ENCODE measurements at places on chromosomes 1 and 21.

DNA sequence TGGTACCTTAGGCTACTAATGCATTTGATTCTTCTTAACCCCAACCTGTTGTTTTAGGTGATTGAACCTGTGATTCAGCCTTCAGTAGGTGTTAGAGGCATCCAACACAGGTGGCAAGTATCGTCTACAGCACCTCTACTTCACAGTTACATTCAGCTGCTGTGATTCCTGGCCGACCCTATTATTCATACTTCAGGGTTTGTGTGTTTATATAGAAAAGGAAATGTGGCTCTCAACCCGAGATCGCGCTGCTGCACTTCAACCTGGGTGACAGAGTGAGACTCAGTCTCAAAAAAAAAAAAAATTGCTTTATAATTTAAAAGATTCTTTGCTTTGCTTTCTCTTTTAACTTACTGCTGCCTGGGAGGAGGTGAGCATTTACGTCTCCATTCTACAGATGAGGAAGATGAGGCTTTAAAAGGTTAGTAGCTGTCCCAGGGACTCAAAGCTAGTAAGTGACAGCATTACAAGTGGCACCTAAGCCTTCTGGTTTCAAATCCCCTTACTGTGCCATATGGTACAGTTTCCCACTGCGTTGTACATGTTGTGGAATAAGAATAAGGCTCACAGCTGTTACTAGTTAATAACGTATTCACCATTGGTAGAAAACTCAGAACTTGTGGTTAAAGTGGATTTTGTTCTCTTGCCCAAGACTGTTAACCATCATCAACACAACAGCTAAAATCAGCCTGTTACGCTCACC lies 9.9 kb upstream of the GPR25 start:
- no peak for DNase-seq

DNA sequence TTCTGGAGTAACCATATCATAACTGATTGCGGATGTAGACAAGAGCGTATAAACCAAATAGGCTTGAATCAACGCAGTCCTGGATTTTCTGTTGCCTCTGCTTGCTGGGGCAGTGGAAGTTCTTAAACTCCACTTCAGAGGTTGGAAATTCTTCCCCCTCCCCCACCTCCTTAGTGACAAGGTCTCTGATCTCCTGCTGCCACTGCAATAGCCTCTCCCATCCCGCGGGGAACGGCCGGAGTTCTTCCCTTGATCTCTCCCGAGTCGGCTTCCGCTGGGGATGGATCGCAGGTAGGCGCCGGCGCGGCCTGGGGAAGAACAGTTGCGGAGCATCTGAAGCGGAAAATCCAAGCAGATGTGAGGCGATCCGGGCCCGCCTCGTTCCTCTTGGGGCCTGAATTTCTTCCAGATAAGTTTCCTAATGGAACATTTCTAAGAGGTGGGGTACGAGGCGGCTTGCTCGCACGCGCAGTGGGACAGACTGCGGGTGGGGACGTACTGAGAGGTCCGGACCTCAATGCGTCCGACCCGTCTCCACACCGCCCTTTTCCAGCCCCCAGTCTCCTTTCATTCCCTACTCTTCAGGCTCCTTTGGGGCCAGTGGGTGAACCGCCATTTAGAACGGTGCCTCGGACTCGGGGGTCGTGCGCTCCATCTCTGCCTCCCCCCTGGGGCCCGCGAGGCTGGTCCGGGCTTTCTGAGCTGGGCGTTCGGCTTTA lies 3.1 kb upstream of the SIM2 start:
- no peak for DNase-seq

- no peak for DNase-seq
Observed at GRCh38 chr1:205451202-205451601, 4.6 kb downstream of the BLACAT1 start.

- DNase-seq, result peak; percentile 11
Observed at GRCh38 chr1:11320153-11320936, 47.3 kb downstream of the UBIAD1 start.

DNA sequence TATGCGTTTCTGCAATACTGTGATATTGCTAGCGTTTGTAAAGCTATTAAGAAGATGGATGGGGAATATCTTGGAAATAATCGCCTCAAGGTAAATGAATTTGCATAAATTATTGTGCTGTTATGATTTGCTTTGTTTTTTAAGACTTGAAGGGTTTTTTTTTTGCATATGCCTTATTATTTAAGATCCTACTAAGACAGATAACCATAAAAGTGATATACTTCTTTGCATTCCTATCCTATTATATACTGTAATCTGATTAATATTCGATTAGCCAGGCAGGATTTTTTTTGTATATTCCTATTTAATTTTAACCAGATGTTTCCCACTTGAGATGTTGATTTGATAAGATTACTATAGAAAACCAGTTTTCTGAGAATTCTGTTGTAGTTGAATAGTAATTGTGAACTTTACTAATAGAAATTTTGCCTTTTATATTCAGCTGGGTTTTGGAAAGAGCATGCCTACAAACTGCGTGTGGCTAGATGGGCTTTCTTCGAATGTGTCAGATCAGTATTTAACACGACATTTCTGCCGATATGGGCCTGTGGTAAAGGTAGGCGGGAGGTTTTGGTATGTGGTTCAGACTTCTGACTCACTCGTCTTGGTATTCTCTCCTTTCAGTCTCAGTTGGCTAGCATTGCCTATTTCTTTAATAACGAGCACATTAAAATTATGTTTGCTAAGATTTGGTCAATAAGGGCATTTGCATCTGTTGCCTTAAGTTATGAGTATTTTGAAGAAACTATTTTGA lies 56.8 kb downstream of the ZBTB17 start:
- DNase-seq, result peak; percentile 40

GRCh38 chr21:44819283-44820243 lies 1.7 kb upstream of the SUMO3 start:
- no peak for DNase-seq

GRCh38 chr1:31064718-31065309 lies 703 bp downstream of the PUM1 start:
- DNase-seq, result peak; percentile 4

DNA sequence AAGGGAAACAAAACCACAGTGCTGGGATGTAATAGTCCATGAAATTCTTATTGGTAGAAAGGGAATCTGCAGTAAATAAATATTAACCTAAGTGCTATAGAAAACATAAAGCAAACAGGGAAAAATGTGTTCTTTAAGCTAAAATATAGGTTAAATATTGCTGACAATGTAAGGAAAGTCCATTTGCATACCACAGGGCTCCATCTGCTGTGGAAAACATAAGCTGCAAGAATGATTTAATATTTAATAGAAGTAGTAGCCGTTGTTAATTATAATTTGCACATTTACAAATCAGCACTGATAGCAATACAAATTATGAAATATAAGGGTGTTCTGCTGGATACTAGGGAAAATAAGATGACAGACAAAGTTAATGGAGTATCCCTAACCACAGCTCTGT lies 444.9 kb upstream of the PKN2 start:
- DNase-seq, result no peak

DNA sequence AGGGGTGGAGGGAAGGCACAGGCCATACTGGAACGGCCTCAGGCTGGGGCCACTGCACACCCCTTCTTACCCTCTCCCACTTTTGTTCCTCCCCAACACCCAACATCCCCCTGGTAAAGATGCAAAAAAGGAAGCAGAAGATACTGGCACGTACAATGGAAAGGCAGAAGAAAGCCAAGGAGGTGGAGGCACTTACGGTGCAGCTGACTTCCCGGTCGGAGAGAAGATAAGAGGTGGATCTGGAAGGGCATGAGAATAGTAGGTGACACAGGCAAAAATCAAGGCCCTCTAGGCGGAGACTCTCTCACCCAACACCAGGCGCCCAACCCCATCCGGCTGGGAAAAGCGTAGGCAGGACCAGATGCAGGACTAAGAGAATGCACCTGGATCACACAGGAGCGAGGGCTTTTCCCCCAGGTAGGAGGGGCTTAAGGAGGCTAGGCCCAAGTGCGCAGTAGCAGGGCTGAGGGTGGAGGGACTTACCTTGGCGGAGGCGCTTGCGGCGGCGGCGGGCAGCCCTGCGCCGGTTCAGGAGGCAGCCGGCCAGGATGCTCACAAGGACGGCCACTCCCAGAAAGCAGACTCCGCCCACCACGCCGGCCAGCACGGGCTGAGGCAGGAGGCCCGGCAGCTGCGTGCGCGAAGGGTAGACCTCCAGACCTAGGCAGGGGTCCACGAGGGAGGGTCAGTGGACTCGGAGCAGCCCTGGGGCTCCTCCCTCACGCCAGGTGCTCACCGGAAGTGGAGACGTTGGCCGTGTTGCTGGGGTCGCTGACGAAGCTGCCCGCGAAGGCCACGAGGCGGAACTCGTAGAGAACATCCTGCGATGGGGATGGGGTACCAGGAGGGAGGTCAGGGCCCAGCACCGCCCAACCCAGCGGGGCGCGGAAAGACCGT lies 4.1 kb upstream of the TAGLN2 start:
- no peak for DNase-seq

GRCh38 chr1:217620814-217621213 lies 10.1 kb downstream of the GPATCH2 start:
- no peak for DNase-seq

GRCh38 chr1:247299723-247300381 lies 31.8 kb downstream of the ZNF496 start:
- no peak for DNase-seq

DNA sequence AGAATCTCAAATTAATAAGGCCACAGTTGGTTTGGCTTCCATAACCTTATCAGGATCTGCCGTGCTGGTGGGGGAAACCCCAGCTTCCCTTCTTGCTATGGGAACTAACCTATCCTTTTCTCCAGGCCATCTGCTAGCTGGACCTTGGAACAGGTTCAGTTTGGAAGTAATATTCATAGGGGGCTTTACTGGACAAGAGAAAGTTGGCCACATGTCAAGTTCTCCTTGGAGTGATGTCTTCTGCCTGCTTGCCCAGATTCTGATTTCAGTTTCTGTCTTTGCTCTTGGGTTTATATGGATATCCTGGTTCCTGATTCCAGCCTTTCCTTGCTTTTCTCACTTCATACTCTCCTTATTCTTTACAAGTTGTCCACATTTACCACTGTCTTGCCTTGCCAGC lies 279.6 kb downstream of the ASTN1 start:
- DNase-seq, result no peak
